ENCODE measurements at places on chromosomes 12 and 14. TPM values are rescaled to one million over a fixed set of nuclear protein-coding genes. Genes with fewer than 3 reads are reported as not detected.

Gene PROX2
- not detected for polyA plus RNA-seq

Gene DLK1
- polyA plus RNA-seq: 1.2 TPM

Gene OR6C3
- polyA plus RNA-seq: not detected

Gene FLVCR2
- 0.08 TPM for polyA plus RNA-seq

Gene TSPAN19
- polyA plus RNA-seq: 0.05 TPM

Gene OTX2
- not detected for polyA plus RNA-seq

Gene STON2
- not detected for polyA plus RNA-seq

Gene SMCO2
- 0.21 TPM for polyA plus RNA-seq

Gene REM2
- 0.26 TPM for polyA plus RNA-seq

DNA sequence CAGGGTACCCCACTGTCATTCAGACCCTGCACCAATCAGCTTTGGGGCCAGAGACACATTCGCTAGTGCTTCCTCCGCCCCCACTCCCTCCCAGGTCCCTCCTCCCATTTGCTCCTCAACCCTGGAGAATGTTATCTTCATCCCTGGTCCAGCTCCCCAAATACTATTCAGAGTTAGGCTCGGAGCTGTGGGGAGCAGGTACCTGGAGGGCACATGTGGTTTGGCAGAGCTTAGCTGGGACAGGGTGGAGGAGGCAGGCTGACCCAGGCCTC, 19.5 kb downstream of the VSX2 start:
- peaks cover 44% of the 10 kb centered on the region for H3K27me3 ChIP-seq
- H3K36me3 ChIP-seq: no peaks in the 10 kb centered on the region
- no peak overlapping the region for H3K27ac ChIP-seq
- H3K4me3 ChIP-seq: no peak overlapping the region
- H3K4me1 ChIP-seq: no peaks in the 10 kb centered on the region
- DNase-seq: no peak

DNA sequence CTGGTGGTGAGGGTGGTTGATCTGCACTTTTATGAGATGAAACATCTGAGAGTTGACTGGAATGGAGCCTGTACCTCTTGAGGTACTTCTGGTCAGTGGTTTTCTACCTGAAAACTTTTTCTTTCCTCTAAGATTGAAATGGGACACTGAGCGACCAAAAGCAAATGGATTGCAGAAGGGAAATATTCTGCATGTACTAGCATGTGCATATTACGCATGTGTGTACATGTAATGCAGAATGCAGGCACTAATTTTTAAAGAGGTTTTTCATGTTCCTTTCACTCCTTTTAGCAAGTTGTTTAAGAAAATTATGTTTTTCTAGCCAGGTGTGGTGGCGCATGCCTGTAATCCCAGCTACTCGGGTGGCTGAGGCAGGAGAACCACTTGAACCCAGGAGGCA, 28.7 kb upstream of the EID3 start:
- H3K4me1 ChIP-seq: no peaks in the 10 kb centered on the region
- no peaks in the 10 kb centered on the region for H3K27me3 ChIP-seq
- H3K4me3 ChIP-seq: no peak overlapping the region

GRCh38 chr12:40170593-40170992, 54.2 kb upstream of the LRRK2 start:
- no peak overlapping the region for H3K4me3 ChIP-seq
- no peaks in the 10 kb centered on the region for H3K4me1 ChIP-seq
- DNase-seq: no peak
- H3K36me3 ChIP-seq: no peaks in the 10 kb centered on the region
- H3K27ac ChIP-seq: no peak overlapping the region

GRCh38 chr12:49369411-49370145, 2.3 kb downstream of the SPATS2 start:
- no peaks in the 10 kb centered on the region for H3K36me3 ChIP-seq
- H3K4me3 ChIP-seq: peak overlapping the region; percentile 79
- H3K27ac ChIP-seq: no peak overlapping the region
- H3K27me3 ChIP-seq: no peaks in the 10 kb centered on the region

- H3K36me3 ChIP-seq: no peaks in the 10 kb centered on the region
- H3K27me3 ChIP-seq: no peaks in the 10 kb centered on the region
- DNase-seq: peak; percentile 61
- no peak overlapping the region for H3K27ac ChIP-seq
These were observed 10.5 kb upstream of the ZDHHC22 start for GRCh38 chr14:77151918-77152588.

GRCh38 chr12:53988541-53989226, 3.7 kb downstream of the HOXC10 start:
- no peak for DNase-seq
- no peaks in the 10 kb centered on the region for H3K36me3 ChIP-seq
- no peak overlapping the region for H3K27ac ChIP-seq
- H3K4me1 ChIP-seq: no peaks in the 10 kb centered on the region
- no peak overlapping the region for H3K4me3 ChIP-seq

DNA sequence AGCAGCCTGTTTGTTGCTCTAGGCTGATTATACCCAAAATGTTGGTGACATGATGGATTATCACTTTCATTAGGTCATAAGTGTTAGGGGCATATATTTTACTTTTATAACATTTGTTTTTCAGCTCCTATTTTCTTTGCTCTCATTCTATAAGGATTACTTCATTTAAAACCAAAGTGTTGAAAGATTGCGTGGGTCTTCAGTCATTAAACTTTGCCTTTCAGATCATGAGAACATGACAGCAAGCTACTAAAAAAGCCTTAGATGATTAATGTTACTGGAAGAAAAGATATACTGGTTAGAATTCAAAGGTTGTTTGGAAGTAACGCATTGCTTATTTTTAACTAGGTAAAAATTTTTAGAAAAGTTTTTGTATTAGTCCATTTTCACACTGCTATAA, 156.8 kb downstream of the ERC1 start:
- peaks cover 2% of the 10 kb centered on the region for H3K36me3 ChIP-seq
- H3K4me1 ChIP-seq: no peaks in the 10 kb centered on the region
- no peak overlapping the region for H3K4me3 ChIP-seq
- H3K27ac ChIP-seq: no peak overlapping the region
- H3K27me3 ChIP-seq: no peaks in the 10 kb centered on the region

DNA sequence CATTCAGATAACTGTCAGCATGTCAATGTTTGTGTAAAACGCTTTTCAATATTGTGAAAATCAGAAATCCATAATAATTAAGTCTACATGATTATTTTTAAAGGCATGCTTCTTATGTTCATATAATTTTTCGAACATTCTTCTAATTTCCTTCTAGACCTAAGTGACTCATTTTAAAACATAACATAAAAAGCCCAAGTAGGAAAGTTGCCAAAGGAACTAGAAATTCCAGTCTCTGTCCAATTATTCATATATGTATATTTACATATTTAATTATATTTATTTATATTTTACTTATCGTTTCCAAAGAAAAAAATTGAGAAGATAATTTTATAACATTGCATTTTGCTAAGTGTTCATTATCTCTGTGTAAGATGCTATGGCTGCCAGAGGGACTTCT, 110.4 kb downstream of the TMTC1 start:
- DNase-seq: no peak
- no peaks in the 10 kb centered on the region for H3K27me3 ChIP-seq
- no peaks in the 10 kb centered on the region for H3K4me1 ChIP-seq
- no peaks in the 10 kb centered on the region for H3K36me3 ChIP-seq

- 0 out of 2 replicates have a peak, but pooled peaks cover 7% of the 10 kb centered on the region for H3K27me3 ChIP-seq
- H3K36me3 ChIP-seq: no peaks in the 10 kb centered on the region
- DNase-seq: no peak
- H3K27ac ChIP-seq: no peak overlapping the region
- peaks cover 25% of the 10 kb centered on the region for H3K4me1 ChIP-seq
- H3K4me3 ChIP-seq: no peak overlapping the region
These were observed 33.9 kb downstream of the SLC35F4 start for GRCh38 chr14:57831981-57832380.

- H3K36me3 ChIP-seq: peaks cover 32% of the 10 kb centered on the region
- H3K27ac ChIP-seq: no peak overlapping the region
- H3K27me3 ChIP-seq: no peaks in the 10 kb centered on the region
- no peaks in the 10 kb centered on the region for H3K4me1 ChIP-seq
These were observed 6.7 kb downstream of the SLC2A3 start for GRCh38 chr12:7929083-7929792.

DNA sequence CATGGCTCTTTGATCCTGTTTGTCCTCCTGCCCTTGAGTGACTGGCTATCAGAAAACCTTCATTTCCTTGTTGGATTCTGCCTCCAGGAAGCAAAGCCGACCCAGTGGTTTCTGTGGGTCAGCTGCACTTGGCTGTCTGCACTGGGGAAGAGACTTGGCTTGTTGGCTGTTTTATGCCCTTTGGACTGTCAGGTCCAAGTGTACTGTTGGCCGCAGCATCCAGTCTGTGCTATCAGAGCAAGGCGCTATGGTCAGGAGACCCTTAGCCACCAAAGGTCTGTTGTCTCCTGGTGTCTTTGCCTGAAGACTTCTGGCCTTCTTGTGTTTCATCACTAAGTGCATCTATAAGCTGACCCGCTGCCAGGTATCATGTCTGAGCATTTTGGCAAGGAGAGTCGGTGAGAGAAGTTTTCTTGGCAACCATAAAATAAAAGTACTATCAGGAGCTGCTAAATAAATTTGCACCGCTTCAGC, 177.4 kb upstream of the HIF1A start:
- no peaks in the 10 kb centered on the region for H3K27me3 ChIP-seq
- peaks cover 47% of the 10 kb centered on the region for H3K4me1 ChIP-seq
- no peak for DNase-seq
- no peak overlapping the region for H3K27ac ChIP-seq
- no peaks in the 10 kb centered on the region for H3K36me3 ChIP-seq
- no peak overlapping the region for H3K4me3 ChIP-seq

Measured in SK-N-SH (cell line).